ENCODE measurements at places on chromosomes 4 and X.

GRCh38 chr4:104649631-104650030 lies 154.9 kb upstream of the CXXC4 start:
- DNase-seq: no peak

DNA sequence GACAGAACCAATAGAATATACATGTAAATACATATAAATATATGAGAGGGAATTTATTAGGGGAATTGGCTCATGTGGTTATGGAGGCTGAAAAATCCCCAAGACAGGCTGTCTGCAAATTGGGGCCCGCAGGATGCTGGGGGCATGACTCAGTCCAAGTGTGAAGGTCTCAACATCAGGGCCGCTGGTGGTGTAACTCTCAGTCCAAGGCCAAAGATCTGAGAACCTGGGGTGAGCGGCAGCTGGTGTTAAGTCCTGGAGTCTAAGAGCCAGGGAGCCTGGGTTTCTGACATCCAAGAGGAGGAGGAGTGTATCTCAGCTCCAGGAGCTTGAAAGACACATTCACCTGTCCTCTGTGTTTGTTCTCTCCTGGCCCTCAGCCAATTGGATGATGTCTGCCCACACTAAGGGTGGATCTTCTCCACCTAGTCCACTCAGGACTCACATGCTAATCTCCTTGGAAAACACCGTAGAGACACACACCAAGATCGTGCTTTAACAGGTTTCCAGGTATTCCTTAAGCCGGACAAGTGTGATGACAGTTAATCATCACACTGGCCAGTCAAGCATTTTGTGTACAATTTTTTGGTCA lies 28.9 kb downstream of the TIGD2 start:
- DNase-seq: no peak

- no peak for DNase-seq
These were observed 25.1 kb upstream of the ANKRD50 start for GRCh38 chr4:124737619-124738018.

- no peak for DNase-seq
These were observed 589 bp upstream of the NEUROG2 start for GRCh38 chr4:112516471-112517066.

DNA sequence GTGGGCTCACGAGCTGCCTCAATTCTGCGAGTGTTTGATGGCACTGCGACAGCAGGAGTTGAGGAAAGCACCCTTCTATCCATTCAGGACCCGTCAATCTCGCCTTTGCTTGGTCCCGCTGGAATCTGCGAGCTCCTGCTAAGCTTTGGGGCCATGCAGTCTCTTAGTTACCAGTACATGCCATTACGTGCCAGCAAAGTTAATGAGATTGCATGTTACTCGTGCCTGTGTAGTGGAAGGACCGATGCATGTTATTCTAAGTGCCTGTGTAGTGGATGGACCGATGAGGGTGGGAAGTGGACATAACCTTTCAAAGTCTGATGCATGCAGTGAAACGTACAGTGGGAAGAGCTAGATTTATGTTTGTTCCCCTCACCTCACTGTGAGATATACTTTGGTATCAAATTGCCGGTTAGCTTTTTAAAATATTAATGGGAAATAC lies 569 bp downstream of the RPS3A start:
- no peak for DNase-seq

- no peak for DNase-seq
These were observed 40.4 kb downstream of the COL4A6 start for GRCh38 chrX:108397627-108398391.

DNA sequence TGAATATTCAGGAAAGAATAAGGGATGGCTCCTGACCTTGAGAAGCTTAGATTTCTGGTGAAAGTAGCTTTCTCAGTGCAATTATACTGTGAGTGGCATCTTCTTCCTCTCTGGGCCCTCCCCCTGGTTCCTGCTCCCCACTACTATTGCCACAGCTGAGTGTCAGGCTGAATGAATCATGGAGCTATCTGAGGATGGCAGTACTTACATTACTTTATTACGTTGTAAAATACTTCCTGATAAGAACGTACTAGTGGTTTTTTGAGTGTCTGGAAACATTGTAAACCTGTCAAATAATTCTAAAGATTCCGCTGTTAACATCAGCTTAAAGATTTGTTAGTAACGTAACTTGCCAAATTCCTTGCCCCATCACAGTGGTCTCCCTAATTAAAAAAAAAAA lies 36.2 kb downstream of the ARHGAP10 start:
- no peak for DNase-seq

GRCh38 chrX:14802943-14803710 lies 69.7 kb downstream of the FANCB start:
- DNase-seq: no peak

DNA sequence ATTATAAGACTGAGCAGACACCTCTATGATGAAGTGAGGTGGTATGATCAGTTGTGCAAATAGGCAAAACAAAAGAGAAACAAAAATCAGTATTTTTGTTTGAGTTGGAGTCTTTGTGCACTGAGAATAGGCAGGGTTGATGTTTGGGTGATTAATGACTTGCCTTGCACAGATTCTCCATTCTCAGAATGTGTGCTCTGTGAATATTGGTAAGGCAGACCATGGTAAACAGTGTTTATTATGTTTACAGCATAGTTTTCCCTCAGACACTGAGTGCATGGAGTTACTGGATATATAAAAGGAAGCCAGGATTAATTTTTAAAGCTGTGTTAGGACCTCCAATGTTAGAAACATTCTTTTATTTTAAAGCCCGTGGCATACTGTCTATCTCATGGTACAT lies 240.2 kb upstream of the MAGEB16 start:
- DNase-seq: no peak

- DNase-seq: no peak
These were observed 15.4 kb upstream of the SCD5 start for GRCh38 chr4:82814034-82814433.

- no peak for DNase-seq
These were observed 8.0 kb downstream of the RADX start for GRCh38 chrX:106619797-106620196.

GRCh38 chrX:84710611-84711010 lies 208.4 kb upstream of the HDX start:
- DNase-seq: no peak

DNA sequence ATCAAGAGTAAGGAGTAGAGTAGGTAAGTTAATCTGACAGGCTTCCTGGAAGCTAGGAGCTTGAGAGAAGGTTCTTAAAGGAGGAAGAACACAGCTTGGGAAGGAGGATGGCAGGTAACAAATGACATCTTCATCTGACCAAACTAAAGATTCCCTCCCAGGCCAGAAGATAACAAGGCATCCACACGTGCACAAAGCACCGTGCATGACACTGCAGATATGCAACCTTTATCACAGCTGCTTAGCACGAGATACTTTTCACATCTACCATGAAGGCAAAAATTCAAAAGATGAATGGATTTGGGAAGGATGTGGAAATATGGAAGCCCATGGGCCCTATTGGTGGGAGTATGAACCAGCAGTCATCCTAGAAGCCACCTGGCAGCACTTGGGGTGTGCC lies 34.3 kb downstream of the CD99L2 start:
- no peak for DNase-seq

- no peak for DNase-seq
These were observed 11.3 kb downstream of the SHOX start for GRCh38 chrX:641671-642435.

DNA sequence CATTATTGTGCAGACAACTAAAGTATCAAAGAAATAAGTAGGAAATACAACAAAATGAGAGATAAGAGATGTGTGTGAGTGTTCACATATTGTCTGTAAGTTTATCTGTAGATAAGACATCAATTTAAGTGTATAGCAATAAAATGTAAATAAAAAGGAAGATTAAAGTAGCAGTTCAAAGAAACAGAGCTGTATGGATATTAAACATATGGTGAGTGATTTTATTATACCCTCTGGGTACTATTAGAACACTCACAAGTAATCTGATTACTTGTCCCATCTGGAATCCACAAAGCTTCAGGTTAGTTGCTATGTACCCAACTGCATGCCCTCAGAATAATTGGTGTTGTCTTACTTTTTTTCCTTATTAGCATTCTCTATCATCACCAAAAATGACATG lies 747.9 kb upstream of the ADGRL3 start:
- no peak for DNase-seq

DNA sequence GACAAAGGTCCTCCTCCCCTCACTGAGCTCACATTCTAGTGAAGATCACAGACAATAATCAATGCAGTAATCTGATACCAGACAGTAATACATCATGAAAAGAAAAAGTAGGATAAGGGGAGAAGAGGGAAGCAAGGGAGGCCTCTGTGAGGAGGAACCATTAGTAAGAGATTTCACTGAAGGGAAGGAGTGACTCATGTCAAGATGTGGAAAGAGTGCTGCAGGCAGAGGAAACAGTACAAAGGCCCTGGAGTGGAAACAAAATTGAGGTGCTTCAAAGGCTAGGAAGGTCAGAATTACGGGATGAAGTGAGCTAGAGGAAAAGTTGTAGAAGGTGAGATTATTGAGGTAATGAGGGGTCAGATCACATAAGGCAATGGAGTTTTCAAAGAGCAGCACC lies 38.1 kb downstream of the LAMTOR3 start:
- DNase-seq: no peak

GRCh38 chr4:183106839-183107238 lies 7.8 kb downstream of the WWC2 start:
- DNase-seq: no peak

GRCh38 chr4:151708100-151708499 lies 52.7 kb downstream of the GATB start:
- DNase-seq: no peak

GRCh38 chr4:41145571-41146078 lies 68.7 kb downstream of the APBB2 start:
- DNase-seq: no peak

GRCh38 chr4:184196730-184197385 lies 20.8 kb downstream of the ENPP6 start:
- no peak for DNase-seq

GRCh38 chr4:149296503-149296902 lies 519.1 kb downstream of the IQCM start:
- DNase-seq: no peak

DNA sequence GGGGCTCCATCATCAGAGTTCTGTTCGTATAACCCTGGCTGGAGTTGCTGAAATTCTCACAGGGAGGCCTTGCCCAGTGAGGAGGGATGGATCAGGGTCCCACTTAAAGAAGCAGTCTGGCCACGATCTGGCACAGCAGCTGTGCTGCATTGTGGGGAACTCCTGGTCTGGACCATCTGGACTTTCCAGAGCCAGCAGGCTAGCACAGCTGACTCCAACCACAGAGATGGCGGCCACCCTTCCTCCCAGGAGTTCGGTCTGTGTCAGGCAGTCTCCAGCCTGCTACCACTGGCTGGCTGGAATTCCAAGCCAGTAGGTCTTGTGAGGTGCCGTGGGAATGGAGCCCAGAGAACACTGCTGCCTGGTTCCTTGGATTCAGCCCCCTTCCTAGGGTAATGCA lies 62.0 kb downstream of the SLAIN2 start:
- DNase-seq: no peak

- no peak for DNase-seq
These were observed 104.9 kb downstream of the FAM13A start for GRCh38 chr4:88952081-88952480.

DNA sequence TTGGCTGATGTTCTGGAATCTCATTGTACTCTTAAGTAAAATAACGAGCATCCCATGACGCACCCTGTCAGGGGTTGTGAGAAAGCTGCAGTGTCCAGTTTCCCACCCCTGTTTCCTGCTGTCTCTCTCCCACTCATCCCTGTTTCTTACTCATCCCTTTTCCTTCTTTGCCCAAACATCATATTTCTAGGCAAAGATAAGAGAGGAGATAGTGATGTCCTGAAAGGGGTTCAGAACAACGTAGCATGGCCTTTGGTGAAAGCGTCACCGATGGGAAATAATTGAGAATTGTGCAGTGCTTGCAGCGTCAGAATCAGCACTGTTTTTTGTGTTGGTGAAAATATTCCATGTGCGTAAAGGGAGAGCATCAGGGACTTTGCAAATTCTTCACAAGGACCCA lies 23.5 kb upstream of the TMEM165 start:
- DNase-seq: no peak

- no peak for DNase-seq
These were observed 133.7 kb downstream of the DCLK2 start for GRCh38 chr4:150211799-150212445.

DNA sequence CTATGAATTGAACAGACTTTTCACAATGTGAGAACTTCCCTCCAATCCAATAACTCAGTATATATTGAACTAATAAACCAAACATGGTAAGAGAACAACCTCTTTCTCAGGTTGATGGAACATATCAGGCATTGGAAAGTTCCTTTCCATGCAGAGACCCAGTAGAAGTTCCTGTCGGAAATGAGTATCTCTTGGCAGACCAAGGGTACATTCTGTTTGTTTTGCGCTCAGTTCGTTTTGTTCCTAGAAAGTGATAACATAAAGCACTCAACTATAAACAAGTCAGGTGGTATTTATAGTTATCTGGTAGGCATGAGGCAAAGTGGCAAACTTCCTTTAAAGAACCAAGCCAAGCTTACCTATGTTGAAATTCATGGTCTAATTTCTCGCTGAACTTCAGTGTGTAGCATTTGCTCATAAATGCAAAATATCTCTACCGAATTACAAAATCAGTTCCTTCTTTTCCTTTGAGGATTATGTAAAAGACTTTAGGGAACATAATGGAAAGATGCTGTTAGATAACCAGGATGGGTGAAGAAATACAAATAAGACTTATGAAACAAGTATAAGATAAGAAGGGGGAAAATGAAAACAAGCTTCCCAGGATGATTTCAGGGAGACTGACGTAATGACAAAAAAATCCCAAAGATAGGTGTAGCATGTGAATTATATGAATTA lies 120.3 kb downstream of the ARHGAP24 start:
- no peak for DNase-seq

DNA sequence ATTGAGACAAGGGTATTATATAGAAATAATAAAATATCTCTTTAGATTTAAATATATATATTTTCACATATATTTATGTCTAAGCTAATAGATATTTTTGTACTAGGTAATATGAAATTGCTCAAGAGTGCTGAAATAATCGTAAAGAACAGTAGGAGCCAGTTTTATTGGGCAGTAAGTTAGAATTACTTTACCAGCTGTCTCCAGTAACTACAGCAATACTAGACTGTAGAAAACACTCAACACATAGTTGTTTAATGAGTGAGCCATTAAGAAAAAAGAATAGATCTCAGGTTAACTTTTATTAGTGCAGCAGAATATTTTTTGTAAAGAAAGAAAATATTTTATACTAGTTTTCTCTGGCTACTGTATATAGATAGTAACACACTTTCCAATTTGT lies 715.2 kb downstream of the TRIML1 start:
- no peak for DNase-seq

GRCh38 chr4:105305019-105305836 lies 158.6 kb downstream of the TET2 start:
- no peak for DNase-seq

DNA sequence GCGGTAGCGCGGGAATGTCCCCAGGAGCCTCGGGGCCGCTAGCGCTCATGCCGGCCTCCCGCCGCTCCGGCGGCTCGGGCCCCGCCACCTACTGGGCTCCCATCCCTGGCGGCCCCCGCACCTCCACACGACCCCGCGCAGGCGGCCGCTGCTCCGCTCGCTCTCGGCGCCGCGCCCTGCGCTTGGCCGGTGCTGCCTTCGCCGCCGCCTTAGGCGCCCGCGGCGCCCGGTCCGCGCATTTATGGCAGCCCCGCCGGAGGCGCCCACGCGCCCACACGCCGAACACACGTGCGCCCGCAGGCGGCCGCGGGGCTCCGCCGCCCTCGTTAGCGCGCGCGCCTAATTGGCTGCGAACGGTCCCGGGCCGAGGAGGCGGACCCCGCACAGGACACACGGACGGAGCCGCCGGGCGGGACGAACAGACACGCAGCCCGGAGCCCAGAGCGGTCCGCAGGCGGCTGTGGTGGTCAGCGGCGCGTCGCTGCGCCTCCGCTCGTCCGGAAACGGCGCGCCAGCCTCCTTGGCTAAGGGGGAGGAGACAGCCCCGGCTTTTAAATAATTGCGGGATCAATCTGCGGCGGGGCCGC lies at the start of gene NKX1-1:
Gene NKX1-1, minus strand, starts transcription at position 49 of the 587 bp plus-strand sequence. Its CDS starts 0 bp downstream, at position 49.
- DNase-seq: no peak

All from T-helper 22 cell (primary cell).